ENCODE measurements at places on chromosomes 4 and X.
A peak's percentile ranks its signal among the peaks of the same experiment; 100 is the strongest.

- DNase-seq, result no peak
Measured at GRCh38 chr4:185524888-185525863, 10.1 kb downstream of the PDLIM3 start.

DNA sequence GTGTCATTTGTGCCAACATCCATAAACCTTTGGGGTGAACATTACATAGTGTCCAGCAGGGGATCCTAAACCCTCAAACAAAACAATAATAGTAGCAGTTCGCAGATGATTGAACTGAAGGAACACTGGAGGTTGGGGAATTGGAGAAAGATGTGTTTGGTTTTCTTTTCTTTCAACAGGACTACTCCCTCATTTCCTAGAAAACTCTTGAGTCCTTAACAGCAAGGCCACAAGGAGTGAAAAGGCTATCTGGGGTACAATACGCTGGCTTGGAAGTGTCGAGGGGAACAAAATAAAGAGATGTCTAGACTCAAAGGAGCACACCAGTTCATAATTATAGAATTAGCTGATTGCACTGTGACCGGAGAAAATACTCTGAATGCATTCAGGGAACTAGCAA, 72.1 kb downstream of the IDS start:
- no peak for DNase-seq

DNA sequence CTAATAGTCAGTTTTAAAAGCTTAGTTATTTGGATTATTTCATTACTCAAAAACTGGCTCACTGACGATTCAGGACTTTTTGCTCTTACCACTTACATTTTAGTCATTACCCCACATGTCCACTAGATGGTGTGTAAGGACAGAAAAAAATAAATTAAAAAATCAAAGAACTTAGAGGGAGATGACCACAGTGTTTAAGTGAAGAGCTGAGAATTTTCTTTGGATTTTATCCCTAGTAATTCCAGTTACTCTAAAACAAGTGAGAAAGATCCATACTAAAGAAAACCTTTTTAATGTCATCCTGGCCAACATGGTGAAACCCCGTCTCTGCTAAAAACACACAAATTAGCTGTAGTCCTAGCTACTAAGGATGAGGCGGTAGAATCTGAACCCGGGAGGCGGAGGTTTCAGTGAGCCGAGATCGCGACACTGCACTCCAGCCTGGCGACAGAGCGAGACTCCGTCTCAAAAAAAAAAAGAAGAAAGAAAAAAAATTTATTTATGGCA, 26.4 kb upstream of the TMPRSS11B start:
- DNase-seq, result no peak

DNA sequence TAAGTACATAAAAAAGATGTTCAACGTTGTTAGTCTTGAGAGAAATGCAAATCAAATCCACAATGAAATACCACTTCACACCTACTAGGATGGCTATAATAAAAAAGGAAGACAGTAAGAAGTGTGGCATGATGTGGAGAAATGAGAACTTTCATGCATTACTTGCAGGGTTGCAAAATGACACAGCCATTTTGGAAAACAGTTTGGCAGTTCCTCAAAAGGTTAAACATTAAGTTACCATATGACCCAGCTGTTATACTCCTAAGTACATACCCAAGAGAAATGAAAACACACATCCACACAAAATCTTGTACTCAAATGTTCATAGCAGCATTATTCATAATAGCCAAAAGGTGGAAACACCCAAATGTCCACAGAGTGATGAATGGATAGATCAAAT, 25.8 kb upstream of the LIMCH1 start:
- DNase-seq, result no peak

- DNase-seq, result no peak
Measured at GRCh38 chrX:78493180-78493579, 165.8 kb upstream of the CYSLTR1 start.

GRCh38 chr4:22733816-22734215, 41.1 kb downstream of the GBA3 start:
- DNase-seq, result no peak

DNA sequence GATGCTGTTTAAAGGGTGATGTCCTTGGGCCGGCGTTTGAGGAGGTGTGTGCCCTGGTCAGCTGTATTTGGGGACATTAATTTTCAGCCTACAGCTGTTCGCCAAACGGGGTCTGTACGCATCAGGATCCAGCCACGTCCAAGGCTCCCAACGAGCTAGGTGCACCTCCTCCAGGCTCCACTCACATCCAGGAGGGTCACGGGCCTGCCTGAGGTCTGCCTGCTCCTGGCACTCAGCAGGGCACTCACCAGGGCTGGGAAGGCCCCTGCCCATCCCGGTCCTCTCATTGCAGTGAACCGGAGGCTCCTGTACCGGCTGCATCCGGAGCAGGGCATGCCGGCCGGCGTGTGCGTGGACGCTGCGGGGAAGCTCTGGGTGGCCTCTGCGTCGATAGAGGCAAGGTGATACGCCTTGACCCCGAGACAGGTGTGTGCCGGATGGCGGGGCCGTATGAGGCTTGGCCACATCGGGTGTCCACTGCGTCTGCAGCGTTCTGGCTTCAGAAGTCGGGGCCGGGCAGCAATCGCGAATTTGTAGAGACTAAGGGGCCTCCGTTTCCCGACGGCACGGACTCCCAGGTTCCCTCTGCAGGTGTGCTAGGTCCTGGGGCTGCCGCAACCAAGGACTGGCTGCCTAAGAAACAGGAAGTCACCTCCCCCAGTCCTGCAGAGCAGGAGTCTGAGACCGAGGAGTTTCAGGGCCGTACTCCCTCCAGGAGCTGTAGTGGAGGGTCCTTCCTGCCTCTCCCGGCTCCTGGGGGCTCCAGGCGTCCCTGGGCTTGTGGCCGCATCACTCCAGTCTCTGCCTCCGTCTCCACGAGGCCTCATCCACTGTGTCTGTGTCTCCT, 27.5 kb upstream of the PLCXD1 start:
- no peak for DNase-seq

DNA sequence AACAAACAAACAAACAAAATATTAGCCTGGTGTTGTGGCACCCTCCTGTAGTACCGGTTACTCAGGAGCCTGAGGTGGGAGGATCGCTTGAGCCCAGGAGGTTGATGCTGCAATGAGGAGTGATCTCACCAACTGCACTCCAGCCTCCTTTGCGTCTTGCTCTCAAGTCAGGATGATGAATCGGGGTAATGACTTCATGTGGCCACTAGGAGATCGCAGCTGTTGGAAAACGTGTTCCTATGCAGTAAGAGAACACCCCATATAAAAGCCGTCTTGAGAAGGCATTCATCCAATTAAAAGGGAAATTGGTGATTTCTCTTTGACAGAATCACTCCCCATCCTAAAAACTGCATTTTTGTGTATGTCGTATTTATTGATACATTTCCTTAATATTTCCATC, 6.9 kb downstream of the CCNB3 start:
- DNase-seq, result no peak

GRCh38 chr4:123856689-123857545, 460.3 kb downstream of the SPRY1 start:
- DNase-seq, result no peak

- no peak for DNase-seq
Measured at GRCh38 chr4:119191505-119191904, 21.0 kb upstream of the USP53 start.

DNA sequence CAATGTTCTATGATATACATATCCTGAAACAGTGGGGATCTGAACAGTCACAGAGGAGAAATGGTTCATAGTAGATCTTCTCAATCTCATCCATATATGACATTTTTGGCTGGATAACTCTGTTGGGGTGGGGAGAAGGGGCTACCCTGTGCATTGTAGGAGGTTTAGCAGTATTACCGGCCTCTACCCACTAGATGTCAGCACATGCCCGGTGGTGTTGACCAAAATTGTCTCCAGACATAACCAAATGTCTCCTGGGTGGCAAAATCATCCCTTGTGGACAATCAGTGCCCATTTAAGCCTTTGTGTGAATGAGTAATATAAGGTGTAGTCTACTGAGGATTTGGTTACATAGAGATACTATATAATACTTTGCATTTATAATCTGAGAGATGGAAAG, 89.9 kb downstream of the PLS3 start:
- peak; percentile 17 for DNase-seq

- no peak for DNase-seq
Measured at GRCh38 chr4:145056325-145057130, 41.5 kb downstream of the ANAPC10 start.

- DNase-seq, result no peak
Measured at GRCh38 chrX:133953078-133953477, 32.3 kb downstream of the GPC3 start.

DNA sequence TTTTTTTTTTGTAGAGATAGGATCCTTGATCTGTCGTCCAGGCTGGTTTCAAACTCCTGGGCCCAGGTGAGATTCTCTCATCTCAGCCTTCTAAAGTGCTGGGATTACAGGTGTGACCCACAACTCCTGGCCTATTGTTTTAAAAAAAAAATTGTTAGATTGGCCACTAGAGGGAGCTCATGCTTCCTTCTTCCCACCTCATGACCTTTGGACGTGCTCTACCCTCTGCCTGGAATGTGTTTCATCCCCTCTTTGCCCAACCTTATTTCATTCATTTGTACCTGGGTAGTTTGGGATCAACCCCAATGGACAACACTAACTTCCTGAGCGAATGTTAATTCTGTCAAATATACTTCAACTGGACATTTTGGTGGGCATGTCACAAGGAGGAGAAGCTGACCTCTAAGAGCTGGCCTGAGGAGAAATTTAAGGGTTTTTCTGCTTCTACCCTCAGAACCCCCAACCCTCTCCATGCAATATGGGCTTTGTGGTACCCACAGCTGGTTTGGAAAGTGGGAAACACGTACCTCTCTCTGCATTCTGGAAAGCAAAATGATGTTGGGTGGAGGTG, 6.4 kb downstream of the PPEF2 start:
- DNase-seq, result no peak

GRCh38 chrX:16869393-16870094, 618 bp downstream of the RBBP7 start:
- no peak for DNase-seq

- no peak for DNase-seq
Measured at GRCh38 chrX:75158054-75158453, 2.0 kb upstream of the ABCB7 start.

DNA sequence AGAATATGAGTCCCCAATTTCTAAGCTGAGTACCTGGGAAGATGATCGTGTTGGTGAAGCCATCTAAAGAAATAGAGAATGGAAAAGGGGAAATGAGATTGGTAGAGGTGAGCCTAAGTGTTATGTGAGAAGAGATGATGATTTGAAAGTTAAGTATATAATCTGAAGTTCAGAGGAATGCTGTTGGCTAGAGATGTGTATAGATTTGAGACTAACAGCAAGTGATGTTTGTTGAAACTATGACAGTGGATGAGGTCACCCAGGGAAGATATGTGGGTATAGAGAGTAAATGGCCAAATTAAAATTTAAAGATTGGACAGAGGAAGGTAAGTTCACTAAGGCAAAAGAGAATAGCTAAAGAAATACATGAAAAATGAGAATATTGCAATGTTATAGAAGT, 324.2 kb downstream of the MAPK10 start:
- DNase-seq, result no peak

DNA sequence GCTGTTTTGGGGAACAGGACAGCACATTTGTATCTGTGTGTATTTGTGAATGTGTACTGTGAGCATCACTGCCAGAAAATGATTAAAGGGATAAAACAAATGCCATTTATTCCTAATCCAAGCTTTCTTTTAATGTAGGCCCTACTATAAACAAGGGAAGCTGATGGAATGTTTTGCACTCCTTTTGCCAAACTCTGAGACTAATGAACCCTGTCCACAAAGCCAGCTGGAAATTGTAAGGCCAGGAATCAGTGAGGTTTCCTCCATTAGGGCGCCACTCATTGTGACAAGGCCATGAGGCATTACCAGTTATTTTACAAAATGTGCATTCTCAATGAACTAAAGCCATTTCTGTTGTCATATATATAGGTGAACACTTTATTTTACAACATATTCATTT, 163.0 kb upstream of the NAP1L5 start:
- DNase-seq, result no peak

GRCh38 chr4:147599769-147600168, 17.4 kb upstream of the TMEM184C start:
- DNase-seq, result no peak

Measured in amniotic stem cell (primary cell).